ENCODE measurements at places on chromosomes 6 and 20.

GRCh38 chr6:71321314-71321713 lies 32.7 kb downstream of the OGFRL1 start:
- DNase-seq: no peak

DNA sequence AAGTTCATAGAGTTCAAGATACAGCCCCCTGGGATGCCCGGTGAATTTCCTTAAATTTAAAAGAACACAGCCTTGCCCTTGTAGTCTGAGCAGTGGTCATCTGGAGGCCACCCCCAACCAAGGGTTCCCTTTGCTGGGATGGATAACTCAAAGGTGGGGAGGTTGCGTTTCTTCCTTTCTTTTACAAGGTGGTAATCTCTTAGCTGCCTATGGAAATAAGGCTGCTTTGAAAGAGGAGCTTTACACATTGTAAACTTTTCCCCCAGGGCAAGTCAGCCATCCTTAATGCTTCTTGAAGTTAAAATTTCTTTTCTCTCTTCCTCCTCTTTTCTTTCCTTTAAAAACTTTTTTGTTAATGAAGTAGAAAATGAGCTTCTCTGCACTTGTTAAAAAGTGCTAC lies 71.2 kb upstream of the PRDM1 start:
- DNase-seq: no peak

DNA sequence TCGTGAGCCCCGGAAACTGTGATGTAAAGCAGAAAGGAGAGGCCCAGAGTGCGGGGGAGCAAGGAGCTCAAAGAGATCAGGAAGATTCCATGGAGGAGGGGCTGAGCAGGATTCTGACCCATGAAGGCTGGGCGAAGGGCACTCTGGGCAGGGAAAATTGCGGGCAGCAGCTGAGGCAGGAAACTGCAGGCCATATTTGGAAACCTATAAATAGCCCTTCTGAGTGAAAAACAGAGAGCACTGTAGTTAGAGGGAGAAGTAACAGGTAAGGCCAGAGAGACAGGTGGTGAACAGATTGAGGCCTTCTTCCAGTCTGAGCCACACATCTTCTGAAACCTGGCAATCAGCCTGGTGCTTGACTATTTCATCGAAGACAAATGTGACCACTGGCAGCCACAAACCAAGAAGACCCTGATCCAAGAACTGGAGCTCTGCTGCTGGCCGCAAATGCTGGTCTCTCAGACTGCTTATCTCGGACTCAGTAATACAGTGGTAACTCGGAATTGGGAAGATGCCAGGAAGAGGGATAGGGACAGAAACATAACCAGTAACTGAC lies 14.1 kb upstream of the BEND3 start:
- no peak for DNase-seq

GRCh38 chr6:23910420-23910819 lies 215.6 kb upstream of the NRSN1 start:
- DNase-seq: no peak

DNA sequence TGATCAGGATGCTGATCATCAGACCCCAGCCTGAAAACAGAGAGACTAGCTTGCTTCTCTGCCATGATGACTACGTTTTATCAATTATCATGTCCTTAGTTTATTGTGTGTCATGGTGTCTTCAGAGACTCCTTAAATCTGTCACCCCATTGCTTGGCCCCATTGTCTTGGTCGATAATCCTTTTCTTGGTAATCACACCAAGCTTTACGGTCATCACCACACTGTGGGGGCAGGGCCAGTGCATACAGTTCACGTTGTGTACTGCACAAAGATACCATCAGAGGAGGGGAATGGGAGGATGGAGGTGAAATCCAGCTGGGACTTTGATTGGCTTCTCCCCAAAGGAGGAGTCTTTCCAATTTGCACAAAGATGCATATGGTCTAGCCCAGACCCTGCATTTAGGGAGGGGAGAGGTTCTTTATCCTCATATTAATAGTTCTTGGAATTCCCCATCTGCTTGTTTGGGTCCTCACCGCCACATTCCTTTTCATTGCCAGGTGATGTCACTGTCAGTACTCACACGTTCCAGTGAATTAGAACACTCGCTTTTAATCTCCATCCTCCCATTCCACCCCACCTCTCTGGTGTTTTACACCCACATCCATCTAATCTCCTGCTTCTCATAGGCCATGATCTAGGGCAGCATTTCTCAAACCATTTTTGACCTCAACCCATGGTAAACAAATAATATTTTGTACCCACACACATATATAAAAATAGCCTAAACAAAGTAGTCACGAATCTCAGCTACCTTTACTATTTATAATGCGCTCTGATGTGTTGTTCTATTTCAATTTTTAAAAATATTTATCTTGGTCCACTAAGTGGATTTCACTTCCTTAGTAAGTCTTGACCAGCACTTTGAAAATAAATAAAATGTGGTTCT lies 5.7 kb downstream of the ETV7 start:
- DNase-seq: no peak

GRCh38 chr6:95576998-95577303 lies 384 bp upstream of the MANEA start:
- no peak for DNase-seq

GRCh38 chr6:4102687-4103244 lies 23.8 kb upstream of the FAM217A start:
- DNase-seq: no peak

DNA sequence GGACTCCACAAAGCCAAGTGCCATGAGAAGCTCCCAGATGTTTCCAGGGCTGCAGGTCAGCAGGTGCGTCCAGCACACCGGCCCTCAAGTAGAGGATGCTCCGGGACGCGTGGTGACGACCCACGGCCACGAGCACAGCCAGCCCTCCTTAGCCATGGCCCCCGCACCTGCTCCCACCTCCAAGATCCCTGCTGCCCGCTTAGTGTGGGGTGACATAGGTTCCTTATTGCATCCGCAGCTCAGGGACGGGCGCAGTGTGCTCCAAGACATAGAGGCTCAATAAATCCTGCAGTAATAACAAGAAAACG lies 138.1 kb upstream of the RPS6KA2 start:
- DNase-seq: no peak

GRCh38 chr6:121584586-121585369 lies 149.3 kb downstream of the GJA1 start:
- DNase-seq: no peak

DNA sequence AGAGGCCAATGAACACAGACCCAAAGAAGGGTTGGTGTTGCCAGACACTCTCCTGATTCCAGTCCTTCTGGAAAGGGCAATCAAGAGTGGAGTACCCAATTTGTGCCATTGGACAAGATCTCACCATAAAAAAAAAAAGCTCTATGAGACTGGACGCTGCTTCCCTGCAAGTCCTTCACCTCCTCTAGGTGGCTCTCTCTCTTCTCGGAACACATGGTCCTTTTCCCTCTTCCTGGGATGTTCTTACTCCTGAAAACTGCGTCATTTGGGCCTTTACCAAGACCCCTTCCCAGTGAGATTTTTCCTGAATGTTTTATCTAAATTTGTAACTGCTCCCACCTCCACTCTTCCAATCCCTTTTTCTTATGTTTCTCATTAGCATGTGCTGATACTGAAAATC lies 280.8 kb downstream of the FOXA2 start:
- DNase-seq: no peak
